Stomach (tissue), 19 donors: ENCODE measurements at places on chromosomes 11 and 22. TPM values are rescaled to one million over a fixed set of nuclear protein-coding genes. Genes with fewer than 3 reads are reported as not detected.

DNA sequence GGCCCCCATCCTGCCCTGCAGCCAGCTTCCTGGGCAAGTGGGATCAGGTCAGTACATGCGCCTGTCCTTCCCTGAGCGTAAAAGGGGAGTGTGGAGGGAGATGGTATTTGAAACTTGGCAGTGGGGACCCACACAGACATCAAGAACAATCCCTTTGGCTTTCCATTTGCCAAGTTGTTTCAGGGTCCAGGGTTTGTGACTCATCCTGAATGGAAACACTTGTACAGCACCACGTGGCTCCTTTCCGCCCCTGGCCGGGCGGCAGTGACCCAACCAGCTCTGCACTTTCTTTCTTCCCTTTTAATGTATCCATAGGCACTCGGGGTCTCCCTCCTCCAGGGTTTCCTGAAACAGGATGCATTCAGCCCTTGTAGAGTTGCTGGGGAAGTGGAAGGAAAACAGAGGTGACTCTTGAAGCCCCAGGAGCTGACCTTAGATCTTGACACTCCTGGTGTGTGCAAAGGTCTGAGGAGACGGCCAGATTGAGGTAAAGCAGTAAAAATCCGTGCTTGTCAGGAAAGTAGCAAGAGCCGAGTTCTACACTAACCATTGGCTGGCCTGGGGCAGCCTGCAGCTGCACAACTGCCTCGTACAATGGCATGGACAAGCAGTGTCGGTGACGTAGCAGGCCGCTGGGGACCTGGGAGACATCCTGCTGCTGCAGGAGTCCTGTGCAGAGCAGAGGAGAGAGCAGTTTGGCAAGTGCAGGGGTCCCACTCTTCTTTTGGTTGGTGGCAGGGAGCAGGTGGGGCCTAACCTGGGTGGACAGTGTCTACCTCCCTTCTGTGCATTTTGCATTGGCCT lies 189.8 kb downstream of the SNX19 start:
- peak; percentile 69 for DNase-seq

Gene TIMP3
- 212 TPM for total RNA-seq

DNA sequence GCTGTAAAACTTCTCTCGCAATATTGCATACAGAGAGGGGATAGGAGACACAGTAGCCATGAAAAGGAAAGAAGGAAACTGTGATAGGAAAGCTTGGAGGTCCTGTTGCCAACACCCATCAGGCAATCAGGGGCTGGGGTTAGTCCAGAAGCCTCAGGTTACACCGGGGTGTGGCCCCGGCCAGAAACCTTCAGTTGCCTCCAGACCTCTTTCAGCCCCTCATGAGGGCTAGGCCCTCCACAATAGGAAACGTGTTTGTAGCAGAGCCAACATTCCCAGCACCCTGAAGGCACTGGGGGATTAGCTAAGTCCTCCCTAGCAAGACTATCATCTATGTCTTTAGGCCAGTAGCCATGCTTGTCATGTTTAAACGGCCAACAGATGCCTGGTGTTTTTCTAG lies 1048.0 kb upstream of the CNTN5 start:
- DNase-seq, result no peak

DNA sequence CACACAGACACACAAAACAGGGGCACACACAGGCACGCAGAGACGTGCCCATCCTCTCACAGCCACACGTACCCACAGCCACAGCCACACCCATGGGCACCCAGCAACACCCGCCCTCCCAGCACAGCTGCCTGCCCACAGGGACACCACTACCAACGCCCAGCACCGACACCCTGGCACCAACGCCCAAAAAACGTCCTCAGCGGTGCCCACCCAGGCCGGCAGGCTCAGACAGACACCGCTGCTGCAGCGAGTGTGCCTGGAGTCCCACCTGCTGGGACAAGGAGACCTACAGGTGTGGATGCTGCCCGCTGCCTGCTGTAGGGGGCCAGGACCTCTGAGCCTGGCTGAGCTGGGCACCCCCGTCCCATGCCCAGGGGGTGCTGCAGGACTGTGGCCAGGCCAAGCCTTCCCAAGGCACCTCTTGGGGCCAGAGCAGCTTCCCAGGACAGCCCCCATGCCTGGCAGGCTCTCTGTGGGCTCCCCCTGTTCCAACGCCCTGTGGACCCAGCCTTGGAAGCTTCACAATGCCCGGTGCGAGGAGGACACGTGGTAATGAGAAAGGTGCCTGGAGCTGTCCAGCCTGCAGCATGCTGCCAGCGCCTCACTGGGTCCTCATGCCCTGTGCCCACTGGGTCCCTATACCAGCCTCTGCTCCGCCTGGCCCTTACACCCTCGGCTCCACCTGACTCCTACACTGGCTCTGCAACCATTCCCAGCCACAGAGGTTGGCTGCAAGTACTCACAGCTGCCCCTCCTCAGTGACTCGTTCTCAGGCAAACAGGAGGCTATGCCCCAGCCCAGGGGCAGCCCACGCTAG lies 45.8 kb upstream of the TH start:
- DNase-seq, result no peak

Gene OSBP
- total RNA-seq, result 41.2 TPM

DNA sequence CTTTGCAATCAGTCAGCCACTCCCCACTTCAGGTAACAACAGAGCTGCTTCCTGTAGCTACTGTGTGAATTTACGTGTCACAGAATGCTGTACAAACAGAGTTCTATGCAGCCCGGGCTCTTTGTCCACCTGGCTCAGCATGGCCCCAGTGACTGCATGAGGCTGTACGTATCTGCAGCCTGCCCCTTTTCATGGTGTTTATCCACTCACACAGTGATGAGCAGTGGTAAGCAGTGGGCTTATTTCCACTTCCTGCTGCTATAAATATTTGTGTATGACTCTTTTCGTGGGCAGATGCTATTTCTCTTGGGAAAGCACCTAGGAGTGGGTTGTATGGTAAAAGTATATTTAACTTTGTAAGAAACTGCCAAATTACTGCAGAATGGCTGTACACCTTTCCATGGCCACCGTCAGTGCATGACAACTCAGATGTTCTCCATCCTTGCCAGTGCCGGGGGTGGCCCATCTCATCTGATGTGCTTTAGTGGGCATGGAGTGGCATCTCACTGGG lies 43.3 kb downstream of the MYEOV start:
- DNase-seq, result peak; percentile 90

Gene C22orf42
- not detected for total RNA-seq

Gene MS4A6E
- not detected for total RNA-seq

- DNase-seq, result no peak
Observed at GRCh38 chr11:1571760-1572196, 293 bp downstream of the DUSP8 start.

DNA sequence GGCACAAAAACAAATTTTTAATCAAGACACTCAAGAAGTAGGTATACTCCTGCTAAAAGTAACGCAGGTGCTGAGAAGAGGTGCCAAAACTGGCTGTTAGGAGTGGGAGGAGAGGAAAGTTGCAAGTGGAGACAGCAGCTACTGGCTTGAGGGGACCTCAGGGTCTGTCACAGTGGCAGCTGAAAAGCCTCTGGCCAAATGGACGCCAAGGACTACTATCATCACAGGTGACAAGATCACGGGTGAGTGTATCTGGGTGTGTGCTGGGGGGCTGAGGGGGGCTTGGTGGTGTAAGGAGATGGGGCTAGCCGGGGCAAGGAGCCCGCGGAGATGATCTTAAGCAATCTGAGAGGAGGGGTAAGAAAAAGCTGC lies 687 bp downstream of the ZNF202 start:
- no peak for DNase-seq

Gene TCN1
- total RNA-seq, result 9.5 TPM

DNA sequence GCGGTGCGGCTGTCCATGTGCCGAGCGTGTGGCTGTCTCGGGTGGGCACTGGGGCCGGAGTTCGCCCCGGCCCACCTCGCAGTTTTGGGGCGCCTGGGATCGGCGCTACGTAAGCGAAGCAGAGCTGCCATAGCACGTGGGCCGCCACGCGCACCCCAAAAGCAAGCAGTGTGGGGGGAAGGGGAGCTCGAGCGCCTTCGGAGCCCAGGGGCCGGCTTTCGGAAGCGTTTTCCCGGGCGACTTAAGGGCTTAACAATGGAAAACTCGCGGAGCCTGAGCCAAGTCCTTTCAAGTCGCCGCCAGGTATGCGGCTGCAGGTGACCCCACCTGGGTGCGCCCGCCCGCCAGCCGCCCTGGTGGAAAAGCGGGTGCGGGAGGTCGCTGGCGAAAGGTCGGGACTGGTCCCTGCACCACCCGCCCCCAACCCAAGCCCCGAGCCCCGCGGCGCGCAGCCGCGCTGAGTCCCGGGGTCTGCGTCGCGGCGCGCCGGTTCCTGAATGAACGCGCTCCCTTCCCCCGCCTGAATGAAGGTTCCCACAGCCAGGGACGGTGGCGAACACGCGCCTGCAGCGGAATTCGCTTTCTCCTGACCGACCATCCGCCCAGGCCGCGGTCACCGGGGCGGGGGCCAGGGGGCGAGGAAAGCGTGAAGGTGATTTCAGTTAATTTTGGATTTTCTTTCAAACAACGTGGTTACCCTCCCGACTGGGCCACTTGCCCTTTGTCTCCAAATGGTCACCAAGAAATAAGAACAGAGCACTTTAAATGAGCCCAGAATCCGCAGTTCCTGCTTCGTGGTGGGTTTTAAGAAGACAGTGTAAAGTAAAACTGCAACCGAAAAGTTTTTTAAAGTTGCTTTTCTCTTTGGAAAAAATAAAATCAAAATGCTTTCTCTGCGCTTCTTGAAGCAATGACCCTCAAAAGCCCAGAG lies 2.8 kb upstream of the CCND1 start:
- peak; percentile 87 for DNase-seq

DNA sequence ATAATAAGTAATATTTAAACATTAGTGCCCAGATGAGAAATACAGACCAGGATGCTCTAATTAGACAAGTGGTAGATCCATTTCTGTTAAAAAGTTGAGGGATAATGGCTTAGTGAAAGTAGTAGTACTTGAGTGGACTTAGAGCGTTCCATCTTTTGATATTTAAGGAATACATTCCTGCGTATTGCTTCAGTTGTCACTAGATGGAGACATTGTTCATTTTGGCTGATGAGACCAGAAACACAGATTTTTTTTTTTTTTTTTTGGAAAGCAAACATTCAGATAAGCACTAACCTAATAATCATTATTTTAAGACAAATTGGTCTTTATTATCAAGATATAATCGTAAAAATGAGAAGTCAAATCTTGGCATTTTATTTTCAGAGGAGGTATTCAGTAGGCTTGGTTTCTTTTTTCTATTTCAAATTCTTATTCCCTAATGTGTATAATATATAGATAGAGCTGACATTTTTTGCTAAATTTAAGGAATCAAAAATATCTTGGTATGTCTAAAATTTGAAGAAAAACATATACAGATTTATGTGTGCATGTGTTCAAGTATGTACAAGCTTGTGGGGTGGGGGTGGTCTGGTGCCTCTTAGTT lies 92.9 kb downstream of the DYNC2H1 start:
- DNase-seq, result peak; percentile 45

DNA sequence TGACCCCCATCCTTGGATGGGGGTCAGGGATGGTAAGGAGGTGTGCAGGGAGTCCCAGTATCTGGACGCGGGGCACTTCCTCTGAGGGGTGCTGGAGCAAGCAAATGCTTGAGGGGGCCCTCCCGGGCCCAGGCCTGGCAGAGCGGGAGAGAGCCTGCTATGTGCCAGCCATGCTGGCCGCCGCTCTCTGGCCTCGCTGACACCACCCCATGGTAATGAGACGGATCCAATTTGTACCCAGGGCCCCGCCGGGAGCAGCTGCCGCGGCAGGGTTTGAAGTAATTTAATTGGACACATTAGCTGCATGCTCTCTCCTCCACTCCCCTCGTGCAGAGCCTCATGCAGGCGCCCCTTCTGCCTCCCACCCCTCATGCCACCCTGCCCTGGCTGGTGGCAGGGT lies 6.3 kb downstream of the SYT7 start:
- DNase-seq, result no peak

DNA sequence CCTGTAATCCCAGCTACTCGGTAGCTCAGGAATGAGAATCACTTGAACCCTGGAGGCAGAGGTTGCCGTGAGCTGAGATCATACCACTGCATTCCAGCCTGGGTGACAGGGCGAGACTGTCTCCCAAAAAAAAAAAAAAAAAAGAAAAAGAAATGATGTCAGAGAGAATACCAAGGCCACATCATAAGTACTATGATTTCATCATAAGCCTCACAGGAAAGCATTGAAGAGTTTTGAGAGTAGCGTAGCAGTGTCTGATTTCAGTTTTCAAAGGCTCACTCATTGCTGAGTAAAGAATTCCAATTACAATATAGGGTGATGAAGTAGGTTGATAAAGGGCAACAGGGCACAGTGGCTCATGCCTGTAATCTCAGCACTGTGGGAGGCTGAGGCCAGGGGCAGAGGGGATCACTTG lies 88.8 kb downstream of the MRTFA start:
- DNase-seq, result no peak

DNA sequence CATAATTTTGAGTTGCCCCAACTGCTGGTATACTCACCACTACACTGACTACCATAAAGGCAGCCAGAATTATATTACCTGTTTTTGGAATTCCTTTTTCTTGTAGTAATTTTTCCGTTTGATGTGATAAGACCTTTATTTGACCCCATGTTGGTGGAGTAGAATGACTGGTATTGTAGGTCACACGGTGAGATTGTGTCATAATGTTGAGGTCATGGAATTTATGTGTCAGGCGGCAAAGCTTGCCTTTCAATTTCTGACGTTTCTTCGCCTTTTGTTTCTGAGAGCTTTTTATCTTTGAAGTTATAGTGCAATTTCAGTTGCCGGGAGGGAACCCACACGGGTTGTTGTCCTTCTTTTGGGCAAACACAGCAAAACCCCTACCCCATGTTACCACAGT lies 13.0 kb downstream of the OR52K1 start:
- no peak for DNase-seq

Gene CDHR5
- 92.1 TPM for total RNA-seq

Gene IL17REL
- total RNA-seq, result not detected

- DNase-seq, result no peak
Observed at GRCh38 chr11:102269927-102270326, 47.4 kb upstream of the BIRC3 start.

- DNase-seq, result no peak
Observed at GRCh38 chr11:2766166-2766565, 66.4 kb upstream of the KCNQ1OT1 start.

GRCh38 chr11:87397011-87397865 lies 359.5 kb downstream of the TMEM135 start:
- no peak for DNase-seq

GRCh38 chr11:111841370-111842053 lies 29.9 kb downstream of the ALG9 start:
- DNase-seq, result peak; percentile 94

Gene MPPED2
- 3.1 TPM for total RNA-seq

- DNase-seq, result no peak
Observed at GRCh38 chr11:75588051-75588481, 26.0 kb downstream of the SERPINH1 start.
